Activated CD4-positive, alpha-beta T cell treated with anti-CD3 and anti-CD28 coated beads for 4 hours (primary cell): ENCODE measurements at places on chromosomes 12 and 14.
A peak's percentile ranks its signal among the peaks of the same experiment; 100 is the strongest.

DNA sequence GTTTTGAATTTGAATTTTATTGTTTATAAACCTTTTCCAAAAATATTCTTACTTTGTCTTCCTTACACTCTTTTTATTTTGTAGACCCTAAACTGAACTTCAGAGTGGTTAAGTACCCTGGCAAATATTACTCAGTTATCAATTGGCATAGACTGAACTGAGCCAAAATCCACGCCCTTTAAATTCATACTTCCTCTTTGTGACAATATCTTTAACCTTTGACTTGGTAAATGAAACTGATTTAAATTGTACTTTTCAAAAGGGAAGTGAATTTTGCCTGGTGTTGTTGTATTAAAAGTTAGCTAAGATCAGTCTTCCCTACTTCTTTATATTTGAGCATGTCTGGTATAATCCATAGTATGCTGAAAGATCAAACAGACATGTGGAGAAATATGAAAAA, 184.3 kb upstream of the USP15 start:
- no peak for DNase-seq

DNA sequence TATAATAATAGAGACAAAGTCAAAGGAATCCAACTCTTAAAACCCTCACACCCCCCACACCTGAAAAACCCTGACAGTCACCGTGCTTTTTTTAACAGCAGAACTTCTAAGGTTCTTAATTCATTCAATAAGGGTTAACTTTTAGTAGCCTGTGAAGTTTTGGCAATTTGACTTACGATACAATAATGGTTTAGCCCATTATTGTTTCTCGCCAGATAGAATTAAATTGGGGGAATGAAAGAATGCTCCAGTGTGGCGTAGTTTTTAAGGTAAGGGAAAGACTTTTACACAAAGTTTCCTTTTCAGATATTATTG, 604 bp upstream of the MAGOHB start:
- DNase-seq = no peak

GRCh38 chr12:18468246-18469075, 207.1 kb downstream of the PIK3C2G start:
- DNase-seq = no peak

GRCh38 chr14:92785667-92786426, 8.3 kb upstream of the GOLGA5 start:
- DNase-seq = no peak

DNA sequence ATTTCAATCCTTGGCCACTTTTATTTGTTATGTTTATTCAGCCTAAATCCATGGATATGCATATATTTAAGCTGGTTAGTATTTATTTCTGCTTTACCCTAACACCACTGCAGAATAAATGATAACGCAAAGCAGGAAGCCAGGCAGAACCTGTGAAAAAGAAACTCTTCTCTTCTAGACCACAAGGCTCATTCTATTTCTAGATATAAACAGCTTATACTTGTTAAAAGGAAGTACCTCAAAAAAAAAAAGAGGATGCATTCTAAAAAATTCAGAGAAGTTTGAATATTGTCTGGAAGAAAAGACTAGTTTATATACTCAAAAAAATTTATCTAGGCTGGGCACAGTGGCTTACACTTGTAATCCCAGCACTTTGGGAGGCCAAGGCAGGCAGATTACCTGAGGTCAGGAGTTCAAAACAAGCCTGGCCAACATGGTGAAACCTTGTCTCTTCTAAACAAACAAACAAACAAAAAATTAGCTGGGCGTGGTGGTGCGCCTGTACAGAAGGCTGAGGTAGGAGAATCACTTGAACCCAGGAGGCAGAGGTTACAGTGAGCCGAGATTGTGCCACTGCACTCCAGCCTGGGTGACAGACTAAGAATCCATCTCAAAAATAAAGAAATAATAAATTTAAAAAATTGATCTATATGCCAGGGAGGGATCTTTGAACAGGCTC, 55.8 kb downstream of the GALNT4 start:
- DNase-seq = no peak

- DNase-seq = no peak
These were observed 183.6 kb upstream of the PZP start for GRCh38 chr12:9391815-9392214.

GRCh38 chr14:64422756-64423155, 34.6 kb downstream of the MTHFD1 start:
- DNase-seq = no peak

DNA sequence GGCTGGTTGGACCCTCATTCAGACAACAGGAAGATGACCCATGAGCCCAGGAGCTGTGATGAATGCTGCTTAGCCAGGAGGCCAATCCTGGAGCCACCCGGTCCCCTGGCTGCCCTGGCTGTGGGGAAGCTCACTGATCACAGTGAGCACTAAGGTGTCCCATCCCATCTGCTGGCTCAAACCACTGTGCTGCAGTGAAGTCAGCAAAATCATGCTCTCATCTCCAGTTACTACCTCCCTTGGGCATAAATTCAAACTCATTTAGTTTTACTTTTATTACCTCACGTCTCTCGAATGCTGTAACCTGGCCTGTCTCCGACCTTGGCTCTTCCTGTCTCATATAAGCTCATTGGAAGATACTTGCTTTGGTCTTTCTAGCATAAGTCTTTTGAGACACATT, 112.4 kb downstream of the APAF1 start:
- DNase-seq = no peak

DNA sequence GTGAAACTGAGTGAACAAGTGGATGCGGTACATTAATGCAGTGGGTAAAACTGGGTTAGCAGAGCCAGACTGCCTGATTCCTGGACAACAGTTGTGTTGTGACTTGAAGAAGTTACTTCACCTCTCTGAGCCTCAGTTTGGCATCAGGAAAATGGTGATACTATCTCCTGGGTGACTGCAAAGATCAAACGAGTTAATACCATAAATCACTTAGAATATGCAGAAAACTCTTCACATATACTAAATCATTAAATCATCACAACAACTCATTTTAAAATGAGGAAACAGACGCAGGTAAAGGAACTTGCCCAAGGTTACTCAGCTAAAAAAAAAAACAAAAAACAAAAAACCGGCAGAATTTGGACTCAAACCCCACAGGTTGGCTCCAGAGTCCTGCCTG, 811 bp downstream of the MTERF2 start:
- DNase-seq = no peak

DNA sequence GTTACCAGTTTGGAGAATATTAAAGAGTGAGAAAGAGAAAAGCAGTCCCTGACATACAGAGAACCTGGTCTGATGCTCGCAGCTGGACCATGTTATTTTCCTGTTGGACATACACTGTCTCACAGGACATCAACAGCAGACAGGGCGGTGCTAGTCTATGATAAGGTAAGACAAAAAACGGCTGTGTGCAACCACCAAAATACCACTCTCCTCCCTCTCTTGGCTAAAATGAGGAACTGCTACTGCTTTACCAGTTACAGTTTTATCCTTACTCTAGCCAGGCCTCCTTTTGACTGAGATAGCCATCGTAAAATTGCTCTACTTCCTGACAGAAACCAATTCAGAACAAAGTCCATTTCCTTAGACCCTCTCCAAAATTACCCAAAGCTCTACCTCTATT, 47.0 kb upstream of the ERGIC2 start:
- no peak for DNase-seq

DNA sequence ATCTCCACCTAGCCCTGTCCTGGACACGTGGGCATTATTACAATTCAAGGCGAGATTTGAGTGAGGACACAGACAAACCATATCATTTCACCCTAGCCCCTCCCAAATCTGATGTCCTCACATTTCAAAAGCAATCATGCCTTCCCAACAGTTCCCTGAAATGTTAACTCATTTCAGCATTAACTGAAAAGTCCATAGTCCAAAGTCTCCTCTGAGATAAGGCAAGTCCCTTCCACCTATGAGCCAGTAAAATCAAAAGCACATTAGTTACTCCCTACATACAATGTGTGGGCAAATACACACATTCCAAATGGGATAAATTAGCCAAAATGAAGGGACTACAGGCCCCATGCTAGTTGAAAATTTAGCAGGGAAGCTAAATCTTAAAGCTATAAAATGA, 546.0 kb upstream of the LMO3 start:
- no peak for DNase-seq

DNA sequence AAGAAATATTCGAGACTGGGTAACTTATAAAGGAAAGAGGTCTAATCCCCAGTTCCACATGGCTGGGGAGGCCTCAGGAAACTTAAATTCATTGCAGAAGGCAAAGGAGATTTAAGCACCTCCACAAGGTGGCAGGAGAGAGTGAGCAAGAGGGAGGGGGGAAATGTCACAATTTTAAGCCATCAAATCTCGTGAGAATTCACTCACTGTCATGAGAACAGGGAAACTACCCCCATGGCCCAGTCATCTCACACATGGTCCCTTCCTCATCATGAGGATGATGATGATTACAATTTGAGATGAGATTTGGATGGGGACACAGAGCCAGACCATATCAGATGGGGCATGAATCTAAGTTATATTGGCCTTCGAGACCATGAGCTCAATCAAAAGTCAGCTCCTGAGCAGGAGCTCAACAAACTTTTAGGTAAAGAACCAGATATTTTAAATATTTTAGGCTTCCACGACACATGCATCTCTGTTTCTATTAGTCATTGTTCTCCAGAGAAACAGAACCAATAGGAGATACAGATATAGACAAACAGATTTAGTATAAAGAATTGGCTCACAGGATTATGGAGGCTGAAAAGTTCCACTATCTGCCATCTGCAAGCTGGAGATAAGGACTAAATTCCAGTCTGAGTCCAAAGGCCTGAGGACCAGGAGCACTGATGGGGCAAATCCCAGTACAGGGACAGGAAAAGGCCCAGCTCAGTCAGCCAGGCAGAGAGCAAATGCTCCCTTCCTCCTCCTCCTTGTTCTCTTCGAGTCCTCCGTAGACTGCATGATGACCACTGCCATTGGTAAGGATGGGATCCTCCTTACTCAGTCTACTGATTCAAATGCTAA, 24.9 kb downstream of the DGLUCY start:
- peak; percentile 57 for DNase-seq

GRCh38 chr14:105783707-105784106, 257.3 kb downstream of the TMEM121 start:
- DNase-seq = no peak

- no peak for DNase-seq
These were observed 10.5 kb downstream of the OVCH1 start for GRCh38 chr12:29486972-29487371.

- DNase-seq = no peak
These were observed 40.7 kb downstream of the NEUROD4 start for GRCh38 chr12:55060470-55060869.

GRCh38 chr12:123270214-123271000, 1.2 kb downstream of the CDK2AP1 start:
- no peak for DNase-seq
